ENCODE measurements at places on chromosomes 4 and X.

DNA sequence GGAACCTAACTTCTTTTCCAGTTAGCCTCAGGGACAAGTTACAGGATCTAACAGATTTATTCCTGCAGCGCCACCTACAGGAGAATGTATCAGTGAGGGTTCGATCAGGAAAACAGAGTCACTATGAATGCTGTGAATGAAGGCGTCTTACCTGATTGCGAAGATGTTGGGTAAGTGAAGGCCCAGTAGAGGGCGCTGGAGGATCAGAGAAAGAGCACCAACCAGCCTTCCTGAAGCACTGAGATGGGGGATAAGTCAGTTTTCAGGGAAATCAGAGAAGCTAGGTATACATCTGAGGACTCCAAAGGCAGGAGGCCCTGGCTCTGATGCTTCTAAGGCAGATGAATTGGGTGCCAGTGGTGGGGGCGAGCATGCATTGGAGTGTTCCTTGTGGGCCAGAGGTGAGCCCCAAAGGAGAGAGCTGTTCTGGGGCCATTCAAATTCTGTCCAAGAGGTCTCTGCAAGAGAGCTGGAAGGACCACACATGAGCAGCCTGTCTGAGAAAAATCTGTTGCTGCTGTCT, 169.9 kb upstream of the AADAT start:
- DNase-seq: no peak

DNA sequence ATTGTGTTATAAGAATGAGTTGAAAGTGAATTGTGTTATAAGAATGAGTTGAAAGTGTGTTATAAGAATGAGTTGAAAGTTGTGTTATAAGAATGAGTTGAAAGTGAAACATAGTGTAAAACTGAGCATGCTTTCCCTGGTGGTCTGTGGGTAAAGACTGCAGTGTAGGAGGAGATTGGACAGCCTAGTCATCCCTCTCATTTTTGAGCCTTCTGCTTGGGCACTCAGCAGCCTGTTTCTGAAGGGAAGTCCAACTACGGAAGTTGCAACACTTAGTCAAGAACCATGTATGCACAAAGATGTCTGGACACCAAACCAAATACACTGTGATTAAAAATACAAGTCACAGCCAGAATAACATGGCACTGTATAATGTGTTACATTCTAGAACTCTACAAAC, 72.6 kb downstream of the ANK2 start:
- no peak for DNase-seq

- DNase-seq: no peak
Measured at GRCh38 chr4:2093265-2093664, 34.1 kb downstream of the NAT8L start.

GRCh38 chr4:54065282-54066087, 1.1 kb upstream of the CHIC2 start:
- no peak for DNase-seq

DNA sequence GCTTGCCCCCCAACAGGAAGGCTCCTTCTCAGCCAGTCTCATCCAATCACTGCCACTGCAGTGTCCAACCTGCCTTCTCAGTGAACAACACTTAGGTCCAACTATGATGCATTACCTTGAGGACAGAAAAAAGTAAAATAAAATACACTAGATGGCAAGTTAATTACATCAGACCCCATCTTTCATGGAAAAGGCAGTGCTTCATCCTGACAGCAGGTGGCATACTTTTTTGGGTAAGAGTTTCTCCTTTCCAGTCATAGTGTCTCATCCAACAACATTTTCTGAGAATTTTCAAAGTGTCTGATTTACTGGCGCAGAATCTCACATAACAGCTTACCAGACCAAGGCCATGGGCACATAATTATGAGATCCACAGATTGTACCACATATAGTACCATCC, 1742.8 kb downstream of the PCDH7 start:
- DNase-seq: no peak
